CD4-positive, CD25-positive, alpha-beta regulatory T cell (primary cell): ENCODE measurements at places on chromosomes 12 and 14. TPM values are rescaled to one million over a fixed set of nuclear protein-coding genes. Genes with fewer than 3 reads are reported as not detected.

GRCh38 chr12:100234591-100235304 lies 32.1 kb downstream of the DEPDC4 start:
- no peaks in the 10 kb centered on the region for H3K27me3 ChIP-seq
- H3K36me3 ChIP-seq, result no peaks in the 10 kb centered on the region
- H3K4me1 ChIP-seq, result no peaks in the 10 kb centered on the region
- no peak overlapping the region for H3K27ac ChIP-seq

- no peak overlapping the region for H3K27ac ChIP-seq
- H3K4me1 ChIP-seq, result peaks cover 13% of the 10 kb centered on the region
- H3K36me3 ChIP-seq, result no peaks in the 10 kb centered on the region
- DNase-seq, result no peak
- H3K27me3 ChIP-seq, result no peaks in the 10 kb centered on the region
- peak overlapping the region; percentile 86 for H3K4me3 ChIP-seq
Measured at GRCh38 chr12:125064492-125064891, 743 bp upstream of the AACS start.

- H3K4me1 ChIP-seq, result no peaks in the 10 kb centered on the region
- no peak for DNase-seq
- H3K27ac ChIP-seq, result no peak overlapping the region
- H3K4me3 ChIP-seq, result no peak overlapping the region
- no peaks in the 10 kb centered on the region for H3K36me3 ChIP-seq
- no peaks in the 10 kb centered on the region for H3K27me3 ChIP-seq
Measured at GRCh38 chr12:74889563-74890236, 319.9 kb downstream of the KCNC2 start.

DNA sequence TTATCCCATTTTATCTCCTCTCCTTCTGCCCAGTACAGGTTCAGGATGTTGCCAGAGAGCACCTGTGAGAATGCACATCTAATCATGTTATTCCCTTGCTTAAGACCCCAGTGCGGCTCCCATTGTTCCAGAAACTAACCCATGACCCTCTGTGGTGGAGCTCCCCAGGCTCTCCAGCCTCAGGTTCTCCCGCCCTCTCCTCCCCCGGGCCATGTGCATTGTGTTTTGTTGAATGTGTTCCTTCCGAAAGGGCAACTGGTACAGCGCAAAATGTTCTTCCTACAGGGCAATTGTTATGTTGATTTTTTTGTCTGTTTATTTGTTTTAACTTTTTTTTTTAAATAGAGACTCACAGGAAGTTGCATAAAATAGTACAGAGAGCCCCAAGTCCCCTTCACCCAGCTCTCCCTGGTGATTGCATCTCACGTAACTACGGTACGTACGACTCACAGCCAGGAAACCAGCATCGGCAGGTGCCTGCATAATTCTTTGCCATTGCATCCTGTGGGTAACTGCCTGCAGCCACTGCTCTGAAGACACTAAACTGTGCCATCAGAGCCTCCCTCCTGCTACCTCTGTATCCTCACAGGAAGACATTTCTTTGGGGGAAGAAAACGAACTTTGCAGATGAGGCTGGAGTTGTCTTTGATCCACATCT lies 31.2 kb downstream of the TMEM132C start:
- no peaks in the 10 kb centered on the region for H3K4me1 ChIP-seq
- H3K27me3 ChIP-seq, result no peaks in the 10 kb centered on the region
- no peak for DNase-seq
- H3K36me3 ChIP-seq, result no peaks in the 10 kb centered on the region
- H3K4me3 ChIP-seq, result no peak overlapping the region

TPH2 gene
- total RNA-seq, result not detected

PMCH gene
- 1.6 TPM for total RNA-seq

RBP5 gene
- total RNA-seq, result not detected

KLRC1 gene
- not detected for total RNA-seq

GRCh38 chr12:123744836-123745235 lies 17.3 kb upstream of the DNAH10 start:
- no peaks in the 10 kb centered on the region for H3K27me3 ChIP-seq
- no peak for DNase-seq
- no peak overlapping the region for H3K4me3 ChIP-seq
- no peak overlapping the region for H3K27ac ChIP-seq

DNA sequence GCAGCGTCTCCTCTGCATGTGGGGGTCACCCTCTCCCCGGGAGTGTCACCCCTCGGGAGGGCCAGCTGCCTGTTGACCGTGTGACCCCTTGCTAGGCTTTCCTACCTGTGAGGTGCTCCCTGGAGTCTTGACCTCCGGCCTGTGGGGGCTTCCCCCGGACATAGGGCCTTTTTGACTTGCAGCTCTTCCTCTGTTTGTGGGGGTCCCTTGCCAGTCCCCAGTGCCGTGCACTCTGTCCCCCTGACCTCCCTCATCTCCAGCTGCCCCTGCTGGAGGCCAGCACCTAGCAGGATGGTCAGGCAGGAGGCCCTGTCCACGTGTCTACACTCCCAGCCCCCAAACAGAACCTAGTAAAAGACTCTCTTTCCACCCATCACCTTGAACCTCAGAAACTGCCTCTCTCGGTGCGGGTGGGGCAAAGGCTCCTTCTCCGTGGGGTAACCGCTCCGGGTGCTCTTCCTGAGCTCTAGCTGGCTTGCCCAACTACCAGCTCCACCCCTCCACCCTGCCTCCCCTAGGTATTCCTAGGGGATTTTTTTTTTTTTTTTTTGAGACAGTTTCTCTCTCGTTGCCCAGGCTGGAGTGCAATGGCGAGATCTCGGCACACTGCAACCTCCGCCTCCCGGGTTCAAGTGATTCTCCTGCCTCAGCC lies 810 bp downstream of the AACS start:
- H3K4me1 ChIP-seq, result peaks cover 13% of the 10 kb centered on the region
- H3K27ac ChIP-seq, result no peak overlapping the region
- no peaks in the 10 kb centered on the region for H3K27me3 ChIP-seq
- H3K36me3 ChIP-seq, result no peaks in the 10 kb centered on the region
- no peak for DNase-seq
- H3K4me3 ChIP-seq, result peak overlapping the region; percentile 19
